ENCODE measurements at places on chromosomes 16 and 17.

GRCh38 chr17:41029633-41030245 is at the start of gene KRTAP1-4:
KRTAP1-4 (minus strand) TSS chr17:41030195; CDS start chr17:41030078, 117 bp downstream.
- no peak for DNase-seq

DNA sequence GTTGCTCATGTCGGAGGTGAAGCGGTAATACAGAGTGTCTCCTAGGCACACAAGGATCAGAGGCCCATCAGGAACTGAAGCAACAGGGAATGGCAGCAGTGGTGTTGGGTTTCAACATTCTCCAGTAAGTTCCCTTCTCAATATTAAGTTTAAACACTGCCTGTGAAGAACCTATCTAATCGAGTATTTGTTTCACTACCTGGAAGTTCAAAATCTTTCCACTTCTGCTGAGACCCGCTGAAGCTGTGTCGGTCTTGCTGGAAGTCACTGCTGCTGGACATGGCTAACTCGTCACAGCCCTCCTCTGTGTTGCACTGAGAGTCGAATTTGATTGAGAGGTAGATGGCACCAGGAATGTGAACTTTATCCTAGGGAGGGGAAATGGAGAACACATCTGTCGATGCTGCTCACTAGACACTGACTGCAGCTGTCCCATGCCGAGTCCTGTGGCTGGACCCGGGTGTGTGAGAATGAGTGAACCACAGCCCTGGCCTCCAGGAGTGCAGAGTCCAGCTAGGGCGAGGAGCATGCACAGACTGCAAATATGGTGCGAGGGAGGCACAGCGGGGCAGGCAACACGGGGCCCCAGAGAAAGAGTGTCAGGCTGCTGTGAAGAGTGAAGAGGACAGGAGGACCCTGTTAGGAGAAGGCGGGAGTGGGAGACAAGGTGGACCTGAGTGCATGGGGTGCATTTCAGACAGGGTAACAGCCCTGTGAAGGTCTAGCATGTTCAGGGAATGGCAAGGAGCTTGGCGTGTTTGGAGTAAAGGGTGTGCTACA is 50.1 kb upstream of the ATP2A3 start:
- no peak for DNase-seq

- no peak for DNase-seq
Observed at GRCh38 chr17:63792055-63792729, 18.2 kb downstream of the DDX42 start.

- DNase-seq, result no peak
Observed at GRCh38 chr16:30185683-30186421, 2.5 kb downstream of the CORO1A start.

DNA sequence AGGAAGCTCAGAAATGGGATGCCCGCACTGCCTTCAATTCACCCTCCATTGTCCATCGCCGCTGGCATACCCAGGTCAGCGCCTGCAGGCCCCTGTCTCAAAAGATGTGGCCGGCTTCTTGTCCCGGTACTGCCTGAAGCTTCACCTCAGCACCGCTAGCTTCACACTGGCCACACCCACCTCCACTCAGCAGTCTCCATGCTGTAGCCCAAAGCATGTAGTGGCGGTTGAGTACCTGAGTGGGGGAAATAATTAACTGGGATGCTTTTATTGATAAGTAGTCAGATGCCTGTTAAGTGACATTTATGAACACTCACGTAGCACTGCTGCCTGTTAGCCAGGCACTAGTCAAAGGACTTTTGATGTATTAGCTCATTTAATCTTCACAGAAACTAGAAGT is 143.2 kb downstream of the RPTOR start:
- DNase-seq, result no peak

- no peak for DNase-seq
Observed at GRCh38 chr17:59368218-59368857, 36.9 kb downstream of the YPEL2 start.

- DNase-seq, result no peak
Observed at GRCh38 chr16:5377280-5377898, 279.8 kb upstream of the EEF2KMT start.

DNA sequence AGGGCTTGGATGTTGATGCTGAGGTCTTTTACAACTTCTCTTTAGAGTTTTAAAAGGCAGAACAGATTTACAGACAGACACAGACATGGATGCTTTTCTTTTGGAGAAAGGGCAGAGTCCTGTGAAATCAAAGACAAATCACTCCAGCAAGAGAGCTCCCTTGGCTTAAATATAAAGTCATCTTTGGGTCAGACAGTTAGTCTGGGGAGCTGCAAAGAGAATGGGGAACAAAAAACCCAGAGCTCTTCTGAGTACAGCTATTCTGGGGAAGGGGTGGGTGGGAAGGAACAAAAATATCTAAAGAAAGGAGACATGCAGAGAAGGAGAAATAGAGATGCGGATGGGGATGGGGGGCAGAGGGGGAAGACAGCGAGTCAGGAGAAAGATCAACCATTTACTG is 266.6 kb downstream of the XYLT1 start:
- no peak for DNase-seq

DNA sequence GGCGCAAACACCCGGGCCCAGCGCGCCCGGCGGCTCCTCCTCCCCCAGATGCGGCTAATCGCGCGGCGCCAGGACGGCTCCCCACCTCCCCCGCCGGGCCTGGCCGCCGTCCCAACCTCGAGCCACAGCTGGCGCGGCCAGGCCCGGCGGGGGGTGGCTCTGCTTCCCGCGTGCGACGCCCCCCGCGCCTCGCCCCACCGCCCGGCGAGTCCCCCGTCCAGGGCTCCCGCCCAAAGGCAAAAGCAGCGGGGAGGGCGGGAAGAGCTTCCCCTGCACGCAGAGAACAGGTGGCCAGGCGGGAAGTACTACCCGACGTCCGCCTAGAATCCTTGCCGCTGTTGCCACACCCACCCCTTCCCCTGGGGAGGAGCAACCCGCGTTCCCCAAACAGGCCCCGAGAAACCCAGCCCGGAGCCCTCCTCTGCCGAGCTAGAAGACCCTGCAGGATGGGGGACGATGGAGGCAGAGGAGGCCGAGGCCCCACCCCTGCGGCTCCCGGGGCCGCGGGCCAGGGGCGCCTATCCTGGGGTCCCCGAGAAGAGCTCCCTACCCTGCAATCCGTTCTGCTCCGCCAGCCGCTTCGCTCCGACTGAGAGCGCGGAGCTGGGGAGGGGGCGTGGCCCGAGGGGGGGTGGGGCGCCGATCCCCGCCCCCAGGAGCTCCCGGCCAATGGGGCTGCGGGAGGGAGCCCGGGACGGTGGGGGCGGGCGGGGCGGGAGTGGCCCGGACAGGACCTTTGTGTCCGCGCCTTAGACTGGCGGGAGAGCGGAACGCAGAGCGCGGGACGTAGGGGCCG is at the start of gene CARHSP1:
Gene CARHSP1 (minus strand): TSS at position 591 of the 796 bp plus-strand sequence. CDS start 9,678 bp downstream, outside the sequence.
- peak; percentile 67 for DNase-seq

DNA sequence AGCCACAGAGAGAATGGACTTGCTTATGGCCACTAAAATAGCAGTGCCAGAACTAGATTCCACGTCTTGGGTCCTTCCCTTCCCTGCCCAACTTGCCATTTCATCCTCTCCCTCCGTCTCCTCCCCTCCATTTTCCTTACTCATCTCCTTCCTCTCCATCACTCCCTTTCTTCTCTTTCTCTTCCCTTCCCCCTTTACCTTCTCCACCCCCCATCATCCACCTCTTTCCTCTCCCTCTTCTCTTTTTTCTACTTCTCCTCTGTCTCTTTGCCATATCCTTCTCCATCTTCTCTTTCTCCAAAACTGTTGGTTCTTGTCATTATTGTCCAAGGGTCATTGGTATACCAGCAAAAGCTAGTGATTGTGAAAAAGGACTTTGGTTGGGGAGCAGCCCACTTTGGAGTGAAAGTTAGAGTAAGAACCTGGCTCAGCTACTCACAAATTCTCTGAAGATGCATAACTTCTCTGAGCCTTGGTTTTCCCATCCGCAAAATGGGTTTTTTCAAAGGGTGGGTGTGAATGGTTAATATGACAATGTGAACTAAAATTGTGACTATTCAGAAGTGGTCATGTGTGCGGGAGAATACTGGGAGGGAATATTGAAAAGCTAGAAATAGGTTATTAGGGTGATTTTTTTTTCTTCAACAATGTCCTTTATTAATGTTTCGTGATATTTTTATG is 393.8 kb downstream of the XYLT1 start:
- DNase-seq, result no peak

DNA sequence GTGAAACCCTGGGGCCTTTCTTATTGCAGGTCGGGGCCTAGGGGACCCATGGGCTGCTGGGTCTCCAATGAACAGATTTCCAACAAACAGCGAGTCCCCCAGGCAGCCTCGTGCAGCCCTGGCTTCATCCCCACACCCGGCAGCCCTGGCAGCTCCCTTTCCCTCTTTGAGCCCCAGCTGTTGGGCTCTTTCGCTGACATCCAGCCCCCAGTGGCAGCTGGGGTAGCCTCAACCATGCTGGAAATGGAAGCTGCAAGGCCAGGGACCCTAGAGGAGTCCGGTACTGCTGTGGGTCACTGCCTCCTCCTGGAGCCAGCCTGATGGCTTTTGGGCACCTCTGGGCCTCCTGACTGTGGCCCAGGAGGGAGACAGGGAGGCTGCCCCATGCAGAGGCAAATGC is 5.9 kb downstream of the RPUSD1 start:
- no peak for DNase-seq

- DNase-seq, result no peak
Observed at GRCh38 chr16:55367301-55367811, 43.4 kb downstream of the IRX6 start.

DNA sequence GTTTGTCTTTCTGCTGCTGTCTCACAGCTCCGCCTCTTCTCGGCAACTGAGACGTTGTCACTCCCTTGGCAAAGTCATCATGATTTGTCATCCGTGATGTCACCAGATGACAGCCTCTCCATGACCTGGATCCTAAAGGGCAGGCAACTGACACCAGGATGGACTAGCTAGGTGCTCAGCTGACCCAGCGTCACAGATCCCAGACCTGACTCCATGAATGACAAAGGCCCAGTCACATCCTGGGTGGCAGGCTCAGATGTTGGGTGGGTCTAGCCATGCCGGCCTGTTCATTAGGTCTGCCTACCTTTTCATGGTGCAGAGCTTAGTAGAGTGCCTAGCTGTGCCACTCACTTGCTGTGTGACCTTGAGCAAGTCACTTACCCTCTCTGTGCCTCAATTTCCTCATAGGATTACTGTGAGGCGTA is 3.8 kb upstream of the TMEM238L start:
- DNase-seq, result no peak

DNA sequence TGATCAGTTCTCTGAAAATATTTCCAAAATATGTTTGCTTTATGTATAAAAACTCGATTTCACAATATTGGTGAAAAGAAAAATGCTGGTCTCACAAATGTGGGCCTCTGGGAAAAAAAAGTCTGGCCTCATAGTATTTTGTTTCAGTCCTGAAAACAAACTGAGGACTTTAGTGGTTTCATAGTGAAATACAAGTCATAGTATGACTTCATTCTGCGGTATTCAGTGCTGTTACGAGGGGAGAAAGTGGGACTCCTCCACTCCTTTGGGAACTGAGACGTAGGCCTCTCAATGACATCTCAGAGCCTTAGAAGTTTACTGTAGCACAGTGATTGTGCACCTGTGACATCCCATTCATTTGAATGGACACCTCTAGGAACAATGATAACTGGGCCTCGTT is 56.0 kb downstream of the CYB561 start:
- no peak for DNase-seq

GRCh38 chr16:27906883-27907282 is 156.6 kb downstream of the GSG1L start:
- no peak for DNase-seq

DNA sequence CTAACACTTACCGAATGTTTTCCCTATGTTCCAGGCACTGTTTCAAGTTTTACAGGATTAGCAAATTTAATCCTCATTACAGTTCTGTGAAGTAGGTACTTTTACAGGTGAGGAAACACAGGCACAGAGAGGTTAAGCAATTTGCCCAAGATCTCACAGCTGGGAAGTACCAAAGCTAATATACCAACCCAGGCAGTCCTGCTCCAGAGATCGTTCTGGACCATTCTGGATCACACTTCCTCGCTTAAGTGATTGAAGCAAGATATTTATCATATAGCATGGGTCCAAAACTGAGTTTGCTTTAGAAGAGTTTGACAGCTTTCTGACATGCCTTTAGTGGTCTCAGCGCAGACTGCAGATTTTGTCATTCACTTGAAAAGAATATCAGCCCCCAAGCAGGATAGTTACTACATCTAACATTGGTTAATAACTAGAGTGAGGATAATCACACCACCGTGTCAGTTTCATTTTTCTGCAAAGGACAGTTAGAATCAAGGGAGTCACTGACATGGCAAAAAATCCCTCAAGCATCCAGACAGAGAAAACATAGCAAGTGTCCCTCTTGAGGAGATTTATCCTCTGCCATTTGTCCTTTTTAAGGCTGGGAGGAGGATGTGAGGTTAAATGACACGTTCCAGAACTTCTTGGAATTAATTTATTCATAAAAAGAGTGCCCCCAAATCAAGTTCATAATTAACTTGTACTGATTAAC is 5.1 kb downstream of the HS3ST3B1 start:
- no peak for DNase-seq

- peak; percentile 42 for DNase-seq
Observed at GRCh38 chr17:29111816-29112499, 68.2 kb downstream of the MYO18A start.

DNA sequence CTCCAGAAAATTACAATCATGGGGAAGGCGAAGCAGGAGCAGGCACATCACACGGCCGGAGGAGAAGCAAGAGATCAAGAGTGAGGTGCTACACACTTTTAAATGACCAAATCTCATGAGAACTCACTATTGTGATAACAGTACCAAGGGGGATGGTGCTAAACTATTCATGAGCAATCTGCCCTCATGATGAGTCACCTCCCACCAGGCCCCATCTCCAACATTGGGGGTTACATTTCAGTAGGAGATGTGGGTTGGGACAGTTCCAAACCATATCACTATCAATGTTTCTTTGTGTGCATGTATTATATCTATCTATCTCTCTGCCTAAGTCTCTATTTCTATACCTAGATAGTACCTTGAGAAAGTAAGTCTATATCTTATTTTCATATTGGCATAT is 724.8 kb downstream of the CDH11 start:
- peak; percentile 75 for DNase-seq

GRCh38 chr16:79297296-79297695 is 303.2 kb downstream of the MAF start:
- no peak for DNase-seq

DNA sequence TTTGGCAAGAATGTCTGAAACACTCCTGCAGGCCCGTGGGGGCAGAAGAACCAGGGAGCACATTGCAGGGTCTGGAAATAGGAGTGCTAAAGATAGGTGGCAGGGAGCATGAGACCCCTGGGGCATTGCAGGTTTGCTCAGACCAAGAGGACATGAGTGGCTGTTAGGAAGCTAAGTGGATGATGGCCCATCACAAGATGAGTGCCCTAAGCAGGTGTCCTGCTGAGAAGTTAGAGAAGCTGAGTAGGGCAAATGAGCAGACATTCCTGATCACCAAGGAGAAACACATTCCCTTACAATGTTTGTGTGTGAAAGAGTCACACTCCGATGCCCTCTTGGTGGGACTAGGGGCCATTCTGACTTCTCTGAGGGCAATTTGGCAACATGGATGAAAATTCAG is 9.9 kb downstream of the MLYCD start:
- no peak for DNase-seq

DNA sequence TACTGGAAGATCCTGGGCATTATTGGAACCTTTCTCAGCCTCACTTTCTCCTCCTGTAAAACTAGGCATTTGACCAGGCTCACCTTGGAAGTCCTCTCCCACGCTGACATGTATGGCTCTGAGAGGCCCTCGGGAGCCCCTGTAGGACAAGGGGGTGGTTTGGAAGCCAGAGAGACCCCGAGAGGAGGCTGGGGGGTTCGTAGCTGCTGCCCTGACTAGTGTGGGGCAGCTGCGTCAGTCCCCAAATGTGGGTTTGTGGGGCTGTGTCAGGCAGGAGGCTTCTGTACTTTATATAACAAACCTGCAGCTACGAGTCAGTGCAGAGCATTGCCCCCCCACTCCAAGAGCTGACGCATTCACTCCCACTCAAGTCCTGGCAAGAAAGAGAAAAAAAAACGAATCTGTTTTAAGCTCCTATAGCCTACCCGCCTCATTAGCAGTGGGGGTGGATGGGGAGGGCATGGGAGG is 1.8 kb downstream of the CX3CL1 start:
- peak; percentile 27 for DNase-seq

Data from brain microvascular endothelial cell (primary cell).